ENCODE measurements at places on chromosomes 3 and 15.

DNA sequence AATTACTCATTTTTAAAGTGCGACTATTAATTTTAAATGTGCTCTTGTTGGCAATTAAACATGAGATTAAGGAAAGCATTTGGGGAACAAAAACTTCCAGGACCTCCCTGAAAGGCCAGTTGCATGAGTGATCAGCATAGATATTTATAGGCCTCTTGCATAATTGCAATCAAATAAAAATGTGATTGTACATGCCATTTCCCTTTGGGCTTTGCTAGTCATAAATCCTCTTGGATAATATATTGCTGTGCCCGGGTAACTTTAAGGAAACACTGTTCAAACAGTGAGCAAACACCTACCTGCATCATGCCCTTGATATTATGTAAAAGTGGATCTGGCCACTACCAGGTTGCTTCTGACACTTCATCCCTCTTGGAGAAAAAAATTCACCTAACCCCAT is 239.1 kb downstream of the MCTP2 start:
- DNase-seq: no peak

GRCh38 chr3:150130404-150131100 is 159.9 kb upstream of the PFN2 start:
- no peak for DNase-seq

- DNase-seq: no peak
Measured at GRCh38 chr3:145678401-145678800, 482.6 kb downstream of the PLOD2 start.

DNA sequence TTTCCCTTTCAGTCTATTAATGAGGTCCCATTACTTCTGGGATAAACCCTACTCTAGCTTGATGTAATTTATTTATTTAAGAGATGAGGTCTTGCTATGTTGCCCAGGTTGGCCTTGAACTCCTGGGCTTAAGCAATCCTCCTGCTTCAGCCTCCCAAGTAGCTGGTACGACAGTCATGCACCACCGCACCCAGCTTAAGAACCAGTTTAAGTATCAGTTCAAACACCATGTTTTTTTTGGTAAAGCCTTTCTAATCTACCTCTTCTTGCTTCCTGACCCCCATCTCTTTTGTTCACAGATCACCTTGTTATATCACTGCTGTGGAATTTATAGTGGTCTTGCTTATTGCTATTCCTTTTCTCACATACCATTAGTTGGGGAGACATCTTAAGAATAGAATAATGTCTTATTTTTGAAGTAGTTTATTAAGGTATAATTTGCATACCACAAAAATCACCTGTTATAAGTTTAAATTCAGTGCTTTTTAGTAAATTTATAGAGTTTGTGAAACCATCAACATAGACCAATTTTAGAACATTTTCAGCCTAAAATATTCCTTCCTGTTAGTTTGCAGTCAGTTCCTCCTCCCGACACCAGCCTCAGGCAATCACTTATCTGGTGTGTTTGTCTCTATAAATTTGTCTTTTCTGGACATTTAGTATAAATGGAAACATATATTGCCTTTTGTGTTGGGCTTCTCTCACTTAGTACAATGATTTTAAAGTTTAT is 257.9 kb downstream of the PDCD6IP start:
- DNase-seq: no peak

GRCh38 chr3:69646287-69647067 is 92.8 kb upstream of the MITF start:
- DNase-seq: no peak

DNA sequence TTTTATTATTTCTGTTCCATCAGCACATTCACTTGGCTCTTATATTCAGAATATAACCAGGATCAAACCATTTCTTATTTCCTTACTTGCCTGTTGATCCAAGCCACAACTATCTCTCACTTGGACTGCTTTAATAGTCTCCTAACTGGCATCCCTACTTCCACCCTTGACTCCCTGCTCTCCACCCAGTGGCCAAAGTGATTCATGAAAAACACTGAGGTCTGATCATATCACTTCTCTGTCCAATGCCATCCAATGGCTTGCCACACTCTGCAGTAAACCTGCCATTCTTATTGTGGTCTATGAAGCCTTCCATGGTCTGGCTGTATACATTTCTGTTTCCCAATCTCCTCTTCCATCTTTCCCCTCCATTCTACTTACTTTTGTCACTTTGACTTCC is 576.1 kb downstream of the PDCD6IP start:
- no peak for DNase-seq

GRCh38 chr15:38882221-38882620 is 317.6 kb upstream of the RASGRP1 start:
- DNase-seq: no peak

GRCh38 chr3:32447865-32448400 is 54.7 kb downstream of the CMTM6 start:
- no peak for DNase-seq

DNA sequence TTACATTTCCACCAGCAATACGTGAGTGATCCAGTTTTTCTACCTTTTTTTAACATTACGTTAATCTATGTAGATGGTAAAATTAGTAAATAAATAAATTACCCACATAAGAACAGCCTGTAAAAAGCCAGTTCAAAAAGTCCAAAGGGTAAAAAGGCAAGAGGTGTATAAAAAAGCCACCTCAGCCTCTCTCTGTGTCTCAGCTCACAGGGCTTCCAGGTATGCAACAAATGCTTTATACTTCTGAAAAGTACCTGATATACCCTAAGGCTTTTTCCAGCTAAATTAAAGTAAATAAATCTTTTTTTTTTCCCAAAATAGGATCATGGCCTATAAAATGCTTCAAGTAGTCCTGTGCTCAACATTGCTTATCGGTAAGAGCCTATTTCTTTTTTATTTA is at the start of gene C3orf85:
Gene C3orf85, plus strand, starts transcription at position 197 of the 400 bp plus-strand sequence. Its CDS starts 129 bp downstream, at position 326.
- no peak for DNase-seq

GRCh38 chr3:24037971-24038370 is 92.9 kb downstream of the NR1D2 start:
- DNase-seq: no peak

DNA sequence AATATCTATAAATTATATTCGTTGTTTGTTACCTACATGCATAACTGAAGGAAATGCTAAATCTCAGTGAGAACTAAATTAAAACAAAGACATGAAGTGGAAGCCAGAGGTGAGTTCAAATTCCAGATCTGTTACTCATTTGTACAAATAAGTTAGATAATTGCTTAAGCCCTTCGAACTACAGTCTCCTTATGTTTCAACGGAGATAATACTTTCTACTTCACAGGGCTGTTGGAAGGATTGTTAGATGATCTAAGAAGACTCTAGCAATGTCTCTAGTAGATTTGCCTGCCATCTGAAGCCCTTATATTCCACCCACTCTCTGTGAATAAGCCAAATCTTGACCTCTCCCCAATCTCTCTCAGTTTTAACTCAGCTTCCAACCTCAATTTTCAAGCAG is 125.8 kb downstream of the P2RY1 start:
- no peak for DNase-seq

Measured in stimulated activated CD4-positive, alpha-beta T cell treated with anti-CD3 and anti-CD28 coated beads, Interleukin-12 subunit alpha, Interleukin-12 subunit beta, amount 100 ng/mL, for 4 hours (primary cell).